Hindlimb muscle (tissue), 1 donor: ENCODE measurements at places on chromosomes 7 and 10.

GRCh38 chr7:2168615-2169311, 64.0 kb downstream of the MAD1L1 start:
- no peak for DNase-seq

DNA sequence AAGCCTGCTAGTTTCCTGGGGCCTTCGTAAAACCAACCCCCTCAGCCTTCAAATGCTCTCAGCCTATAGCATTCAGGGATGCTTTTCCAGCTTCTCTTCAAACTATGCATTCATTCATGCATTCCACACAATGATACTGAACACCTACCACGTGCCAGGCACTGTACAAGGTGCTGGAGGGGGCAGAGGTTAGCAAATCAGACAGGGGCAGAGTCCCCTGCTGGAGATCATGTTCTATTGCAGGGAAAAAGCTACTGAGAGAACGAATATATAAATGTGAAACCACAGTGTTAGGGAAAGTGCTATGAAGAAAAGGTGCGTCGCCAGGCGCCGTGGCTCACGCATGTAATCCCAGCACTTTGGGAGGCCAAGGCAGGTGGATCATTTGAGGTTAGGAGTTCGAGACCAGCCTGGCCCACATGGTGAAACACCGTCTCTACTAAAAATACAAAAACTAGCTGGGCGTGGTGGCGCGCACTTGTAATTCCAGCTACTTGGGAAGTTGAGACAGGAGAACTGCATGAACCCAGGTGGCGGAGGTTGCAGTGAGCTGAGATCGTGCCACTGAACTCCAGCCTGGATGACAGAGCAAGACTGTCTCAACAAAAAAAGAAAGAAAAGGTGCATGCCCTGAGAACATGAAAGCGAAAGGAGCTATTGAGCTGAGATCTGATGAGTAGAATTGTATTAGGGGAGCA, 64.6 kb upstream of the CALN1 start:
- no peak for DNase-seq

- DNase-seq, result no peak
Observed at GRCh38 chr10:98458809-98459784, 12.4 kb upstream of the HPS1 start.

GRCh38 chr7:116028787-116029186, 1.8 kb downstream of the TFEC start:
- no peak for DNase-seq

DNA sequence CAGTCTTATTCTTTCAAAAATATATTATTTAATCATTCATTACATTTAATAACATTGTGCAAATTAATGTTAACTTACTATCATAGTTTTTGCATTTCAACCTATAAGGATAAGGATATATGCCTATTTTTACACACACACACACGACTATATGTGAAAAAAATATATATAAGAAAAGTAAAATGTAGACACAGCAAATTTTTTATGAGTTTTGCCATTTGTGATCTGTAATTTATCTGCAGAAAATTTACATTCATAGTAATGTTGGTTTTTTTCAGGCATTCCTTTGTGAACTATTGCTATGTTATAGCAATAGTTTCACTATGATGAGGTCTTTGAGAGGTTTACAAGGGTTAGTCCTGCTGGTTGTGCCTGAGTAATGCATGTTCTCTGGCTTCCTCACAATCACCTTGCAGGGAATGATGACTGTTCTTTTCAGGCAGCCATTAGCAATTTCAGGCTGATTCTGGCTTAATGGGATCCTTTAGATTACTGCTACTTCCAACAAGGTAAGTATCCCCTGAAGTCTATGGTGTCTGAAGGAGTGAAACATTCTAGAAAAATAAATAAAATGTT, 183.7 kb upstream of the CDK1 start:
- DNase-seq, result no peak

DNA sequence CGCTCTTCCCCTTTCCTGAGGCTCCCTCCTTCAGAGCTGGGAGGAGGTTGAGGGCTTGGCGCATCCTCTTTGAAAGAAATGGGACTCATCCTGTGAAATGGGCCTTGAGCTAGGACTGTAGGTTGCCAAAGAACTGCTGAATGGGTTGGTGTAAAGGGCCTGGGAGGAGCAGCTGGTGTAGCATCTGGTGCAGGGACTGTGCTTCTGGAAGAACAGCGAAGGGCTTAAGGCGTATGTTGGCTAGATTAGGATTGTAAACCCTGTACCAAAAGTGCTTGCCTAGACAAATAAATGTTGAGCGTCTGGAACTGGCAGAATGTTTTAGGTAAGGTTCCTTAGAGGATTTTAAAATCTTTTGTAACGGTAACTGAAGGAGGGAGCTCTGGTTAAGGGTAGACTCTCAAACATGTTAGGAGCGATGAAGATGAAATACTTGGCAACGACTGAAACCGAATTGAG, 563 bp downstream of the STAM start:
- no peak for DNase-seq
